ENCODE measurements at places on chromosomes 4 and X.

DNA sequence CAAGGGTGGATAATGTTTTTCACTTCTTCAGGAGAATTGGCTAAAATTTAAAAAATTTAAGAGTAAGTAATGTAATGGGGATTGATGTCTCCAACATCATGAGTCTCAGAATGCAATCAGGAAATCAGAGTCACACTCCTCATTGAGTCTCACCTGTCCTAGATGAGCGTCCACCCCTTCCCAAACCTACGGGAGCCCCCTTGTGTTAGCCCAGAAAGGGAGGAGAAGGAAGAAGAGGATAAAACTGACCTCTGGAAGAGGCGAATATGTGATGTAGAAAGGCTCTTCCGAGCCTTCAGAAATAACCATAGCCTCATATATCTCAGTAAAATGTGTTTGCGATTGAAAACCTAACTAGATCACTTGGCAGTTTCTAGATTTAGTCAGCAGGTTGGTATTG, 157.1 kb downstream of the DCLK2 start:
- no peak for DNase-seq

GRCh38 chrX:136055651-136056221, 70.5 kb downstream of the SLC9A6 start:
- DNase-seq = peak; percentile 8

DNA sequence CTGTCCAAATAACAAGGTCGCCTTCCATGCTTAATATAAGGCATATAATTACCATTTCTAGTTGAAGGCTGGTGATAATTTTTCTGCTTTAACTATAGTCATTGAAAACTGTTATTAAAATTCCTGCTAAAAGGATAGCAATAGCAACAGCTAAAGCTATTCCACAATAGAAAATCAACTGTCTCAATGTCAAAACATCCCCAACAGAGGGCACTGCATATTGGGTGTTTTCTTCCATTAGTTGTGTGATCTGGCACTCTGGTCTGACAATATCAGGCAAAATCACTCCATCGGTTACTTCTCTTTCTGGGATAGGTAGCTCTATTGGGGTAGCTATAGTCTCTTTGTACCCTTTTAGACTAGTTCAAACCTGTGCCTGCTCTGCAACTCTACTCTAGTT, 53.5 kb downstream of the TMPRSS11F start:
- DNase-seq = no peak

DNA sequence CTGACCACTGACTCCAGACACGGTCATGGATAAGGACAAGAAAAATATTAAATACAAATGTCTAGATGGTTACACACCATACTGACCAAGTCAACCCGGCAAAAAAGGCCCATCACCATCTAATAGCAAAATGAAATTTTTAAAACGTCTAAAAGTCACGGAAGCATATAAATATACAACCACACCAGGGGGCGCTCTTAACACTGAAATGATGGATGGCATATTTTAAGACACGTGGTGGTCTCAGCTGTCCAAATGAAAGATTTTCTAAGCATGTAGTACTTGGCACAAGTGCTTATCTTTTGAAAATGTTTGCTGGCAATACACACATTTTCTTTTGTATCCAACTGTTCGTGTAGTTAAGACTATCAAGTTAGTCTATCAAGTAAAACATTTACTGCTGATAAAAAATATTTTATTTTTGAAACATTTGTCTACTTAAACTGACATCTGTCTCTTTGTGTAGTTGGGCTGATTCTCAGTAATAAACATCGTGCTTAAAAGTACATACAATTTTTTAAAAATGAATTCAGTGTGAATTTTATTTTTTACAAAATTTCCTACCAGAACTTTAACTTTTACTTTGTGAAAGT, 64.6 kb downstream of the COX7B2 start:
- peak; percentile 70 for DNase-seq

GRCh38 chrX:33686105-33686504, 446.0 kb downstream of the FAM47A start:
- DNase-seq = no peak

- DNase-seq = no peak
These were observed 122.9 kb upstream of the FMR1 start for GRCh38 chrX:147788641-147789350.

DNA sequence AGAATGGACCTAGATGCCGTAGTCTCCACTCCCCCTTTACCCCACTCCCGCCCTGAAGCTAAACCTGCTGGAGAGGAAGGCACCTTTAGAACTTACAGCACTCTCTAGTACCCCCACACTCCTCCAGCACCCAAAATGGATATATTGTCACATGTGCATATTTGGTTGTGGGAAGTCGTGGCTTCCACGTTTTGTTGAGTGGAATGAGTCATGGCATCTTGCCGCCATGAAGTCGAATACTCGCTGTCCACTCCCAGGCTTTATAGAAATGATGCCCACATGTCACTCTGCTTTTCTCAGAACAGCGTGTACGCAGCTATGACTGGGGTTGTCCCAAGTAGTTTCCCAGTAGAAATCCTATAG, 545 bp downstream of the ABCE1 start:
- peak; percentile 73 for DNase-seq

DNA sequence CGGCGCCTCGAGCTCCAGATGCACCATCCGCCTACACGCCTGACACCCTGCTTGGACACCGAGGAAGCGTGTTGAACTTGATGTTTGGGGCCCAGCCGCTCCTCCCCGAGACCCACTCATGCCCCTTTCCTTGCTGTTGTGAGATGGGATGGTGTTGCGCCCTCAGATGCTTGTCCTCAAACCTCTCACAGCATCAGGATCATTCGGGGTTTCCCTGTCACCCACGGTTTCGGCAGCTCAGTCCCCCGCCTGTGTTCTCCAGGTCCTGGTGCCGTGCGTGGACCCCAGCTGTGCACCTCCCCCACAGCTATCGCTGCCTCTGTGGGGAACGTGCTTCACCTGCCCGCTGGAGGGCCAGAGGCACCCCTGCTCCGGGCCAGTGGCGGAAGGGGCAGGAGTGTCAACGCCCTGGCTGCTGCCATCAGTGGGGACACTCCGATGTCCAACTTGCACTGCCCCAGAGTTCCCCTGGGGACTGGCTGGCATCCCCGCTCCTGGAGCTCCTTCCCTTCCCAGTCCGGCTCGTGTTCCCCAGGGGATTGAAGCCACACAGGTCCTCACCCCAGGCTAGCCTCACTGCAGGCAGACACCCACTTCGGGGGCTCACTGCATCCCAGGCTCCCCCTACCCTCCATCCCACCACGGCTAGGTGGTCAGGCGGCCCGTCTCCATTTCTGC, 82.3 kb upstream of the ADRA2C start:
- DNase-seq = no peak

DNA sequence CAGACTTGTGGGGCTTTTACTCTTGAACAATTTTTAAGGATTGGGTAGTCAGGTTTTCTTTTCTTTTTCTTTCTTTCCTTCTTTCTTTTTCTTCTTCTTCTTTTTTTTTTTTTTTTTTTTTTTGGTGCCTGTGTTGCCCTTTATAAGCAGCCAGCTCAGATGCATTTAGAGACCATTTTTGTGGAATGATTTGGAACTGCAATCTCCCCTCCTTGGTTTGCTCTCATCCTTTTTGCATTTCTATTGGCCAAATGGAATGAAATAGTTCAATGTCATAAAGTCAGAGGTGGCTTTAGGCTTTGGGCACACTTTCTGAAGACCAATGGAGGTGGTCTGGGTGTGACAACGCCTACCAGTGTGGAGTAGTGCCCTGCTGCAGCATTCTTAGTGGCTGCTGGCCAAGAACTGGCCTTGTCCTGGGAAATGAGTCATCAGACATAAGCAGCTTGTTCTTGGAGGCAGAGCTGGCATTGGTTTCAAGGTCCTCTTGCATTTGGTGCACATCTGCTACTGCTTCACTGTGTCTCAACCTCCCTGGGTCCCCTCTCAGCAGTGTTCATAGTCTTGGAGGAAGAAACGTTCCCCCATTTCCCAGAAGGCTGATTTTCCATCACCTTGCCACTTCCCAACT, 84.5 kb downstream of the CT47B1 start:
- peak; percentile 93 for DNase-seq

- peak; percentile 96 for DNase-seq
These were observed 129.3 kb downstream of the CPEB2 start for GRCh38 chr4:15131551-15131950.

- no peak for DNase-seq
These were observed 6.7 kb downstream of the TNMD start for GRCh38 chrX:100591256-100592051.

DNA sequence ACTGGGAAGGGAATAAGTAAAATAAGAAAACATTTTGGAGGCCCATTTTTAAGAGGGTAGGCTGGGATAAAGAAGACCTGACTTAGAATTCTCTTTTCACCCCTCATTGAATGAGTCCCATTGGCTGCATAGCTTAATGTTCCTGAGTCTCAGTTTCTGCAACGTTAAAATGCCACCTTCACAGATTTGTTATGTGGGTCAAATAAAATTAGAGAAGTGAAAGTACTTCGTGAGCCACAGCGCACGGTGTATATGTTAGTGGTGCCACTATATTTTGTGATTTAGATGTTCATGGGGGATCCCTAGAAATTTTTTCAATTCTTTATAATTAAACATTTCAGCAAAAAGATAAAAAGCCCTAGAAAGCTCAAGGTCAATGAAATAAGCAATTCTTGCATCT, 109.2 kb upstream of the HS3ST1 start:
- no peak for DNase-seq

DNA sequence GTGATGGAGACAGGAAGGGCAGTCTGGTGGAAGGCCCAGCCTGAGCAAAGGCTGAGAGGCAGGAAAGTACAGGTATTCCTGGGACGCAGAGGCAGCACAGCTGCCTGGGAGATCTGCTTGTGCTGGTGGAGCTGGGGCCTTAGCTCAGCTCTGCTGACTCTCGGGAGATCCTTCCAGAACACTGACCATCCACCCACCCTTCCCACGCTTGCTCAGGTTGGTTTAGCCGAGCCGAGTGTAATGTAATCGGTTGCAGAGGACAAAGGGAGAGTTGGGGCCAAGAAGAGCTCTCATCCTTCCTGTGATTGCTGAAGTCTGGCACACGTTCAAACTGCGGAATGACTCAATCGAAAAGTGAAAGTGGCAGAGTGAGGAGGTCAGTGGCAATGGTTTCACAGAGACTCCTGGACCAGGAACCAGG, 43.1 kb upstream of the GPR78 start:
- DNase-seq = peak; percentile 99

GRCh38 chrX:120286733-120287512, 24.3 kb downstream of the TMEM255A start:
- no peak for DNase-seq

DNA sequence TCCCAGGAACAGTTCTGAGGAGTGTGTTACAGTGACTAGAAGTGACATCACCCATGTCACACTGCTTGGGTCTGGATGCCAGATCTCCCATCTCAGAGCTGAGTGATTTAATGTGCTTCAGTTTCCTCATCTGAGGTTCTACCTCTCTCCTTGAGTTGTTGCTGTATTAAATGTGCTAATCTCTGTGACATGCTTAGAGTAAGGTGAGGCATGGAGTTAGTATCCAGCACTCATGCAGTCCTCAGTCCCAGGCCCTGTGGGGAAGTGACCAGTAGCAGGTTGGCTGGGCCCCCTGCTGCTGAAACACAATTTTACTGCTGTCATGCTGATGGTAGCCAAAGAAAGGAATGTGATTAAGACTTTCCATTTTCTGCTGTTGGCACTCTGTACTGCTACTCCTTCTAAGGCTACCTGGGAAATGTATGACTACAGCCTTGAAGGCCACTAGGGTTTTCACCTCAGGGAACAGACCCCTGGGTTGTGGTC, 639.6 kb downstream of the MID1IP1 start:
- no peak for DNase-seq

GRCh38 chrX:6826856-6827255, 291.9 kb upstream of the VCX3A start:
- DNase-seq = no peak

GRCh38 chrX:20197641-20198210, 56.1 kb upstream of the EIF1AX start:
- DNase-seq = no peak

GRCh38 chr4:107130157-107130556, 94.0 kb upstream of the DKK2 start:
- no peak for DNase-seq

DNA sequence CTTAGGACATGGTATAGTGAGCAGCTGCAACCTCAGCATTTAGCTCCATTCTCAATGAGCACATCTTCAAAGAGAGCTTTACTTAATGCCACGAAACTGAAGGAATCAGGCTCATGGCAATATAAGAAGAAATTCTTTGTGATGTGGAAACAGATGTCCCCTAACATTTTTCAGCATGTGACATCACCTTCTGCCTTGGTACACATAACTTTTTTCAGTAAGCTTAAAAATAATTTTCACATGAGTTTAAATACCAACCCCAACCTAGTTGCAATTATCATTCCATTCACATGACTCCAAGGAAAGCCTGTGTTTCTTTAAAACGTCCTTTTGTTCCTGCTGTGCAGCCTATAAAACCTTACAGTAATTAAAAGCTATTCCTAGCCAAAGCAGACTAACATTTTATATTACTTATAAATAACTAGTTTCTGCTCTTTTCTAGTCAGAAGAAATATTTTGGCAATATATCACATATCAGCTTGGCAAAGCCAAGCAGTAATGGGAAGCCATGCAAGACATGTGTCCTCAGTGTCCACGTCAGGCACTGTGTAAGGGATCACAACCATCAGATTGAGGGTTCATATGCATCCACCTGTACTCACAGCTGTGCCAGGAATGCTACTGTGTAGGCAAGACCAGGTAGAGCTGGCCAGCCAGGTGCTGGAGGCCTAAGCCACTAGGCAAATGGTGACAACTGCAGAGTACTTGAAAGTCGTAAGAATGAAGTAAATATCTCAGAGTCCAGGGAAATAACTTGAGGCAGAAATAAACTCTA, 466.6 kb downstream of the INPP4B start:
- DNase-seq = peak; percentile 50

GRCh38 chr4:10020871-10021652, at the start of gene SLC2A9:
TSS of gene SLC2A9 (minus strand) at chr4:10021497. CDS start at chr4:10021429, 68 bp downstream.
- DNase-seq = peak; percentile 88

GRCh38 chrX:129540068-129540653, at the start of gene OCRL:
TSS of gene OCRL (plus strand) at chrX:129540259. CDS start at chrX:129540440, 181 bp downstream.
- peak; percentile 60 for DNase-seq

- DNase-seq = no peak
These were observed 517.5 kb downstream of the MID1IP1 start for GRCh38 chrX:39318506-39319343.

DNA sequence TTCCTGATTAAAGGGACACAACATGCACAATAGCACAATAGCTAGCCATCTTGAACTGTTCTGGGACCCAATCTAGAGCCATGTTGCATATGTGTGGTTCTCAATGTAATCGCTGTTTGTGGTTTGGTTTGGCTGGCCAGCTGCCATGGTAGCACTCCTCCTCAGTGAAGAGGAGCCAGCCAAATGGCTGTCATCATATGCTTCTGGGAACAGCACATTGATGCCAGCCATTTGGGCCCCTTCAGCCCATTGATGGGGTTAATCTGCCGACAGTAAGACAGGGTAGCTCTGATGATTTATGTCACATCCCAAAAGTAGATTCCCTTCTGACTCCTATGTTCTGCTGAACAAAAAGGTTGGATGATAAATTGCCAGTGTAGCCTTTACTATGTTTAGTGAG, 48.5 kb downstream of the AWAT2 start:
- no peak for DNase-seq

DNA sequence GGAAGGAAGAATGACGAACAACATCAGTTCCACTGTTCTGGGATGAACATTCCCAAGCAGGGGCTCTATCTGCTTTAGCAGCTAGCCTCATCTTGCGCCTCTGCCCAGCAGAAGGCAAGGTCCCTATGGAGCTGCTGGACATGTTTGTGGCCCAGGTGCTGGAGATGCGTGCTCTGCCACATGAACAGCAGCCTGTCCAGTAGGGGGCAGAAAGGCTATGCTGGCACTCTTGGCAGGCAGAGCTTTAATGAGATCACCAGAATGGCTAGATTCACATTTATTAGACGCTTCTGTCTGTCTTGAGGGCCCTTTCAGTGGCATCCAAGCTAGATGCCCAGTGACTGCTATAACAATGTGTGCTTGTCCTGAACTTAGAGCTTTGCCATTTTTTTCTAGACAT, 1826.0 kb downstream of the STIM2 start:
- DNase-seq = peak; percentile 39

All from MCF 10A (cell line).